ENCODE measurements at places on chromosomes 2 and 18.

GRCh38 chr2:152183401-152184073, 8.0 kb upstream of the STAM2 start:
- no peak for DNase-seq

DNA sequence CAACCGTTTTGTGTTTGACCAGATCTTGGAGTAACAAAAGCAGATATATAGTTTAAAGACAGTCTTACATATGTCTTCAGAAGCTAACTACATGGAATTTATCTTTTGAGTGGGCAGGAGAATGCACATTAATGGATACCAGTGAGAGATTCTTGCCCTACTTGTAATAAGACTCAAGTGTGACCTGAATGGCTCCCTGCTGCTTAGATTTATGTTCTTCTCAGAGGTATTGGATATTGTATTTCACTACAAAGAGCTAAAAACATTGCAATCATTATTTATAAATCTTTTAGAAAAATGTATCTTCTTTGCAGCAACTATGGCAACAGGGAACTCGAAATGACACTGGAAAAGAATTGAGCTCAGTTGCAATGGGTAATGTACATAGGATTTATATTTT, 227.7 kb downstream of the LRRTM4 start:
- no peak for DNase-seq

GRCh38 chr18:9825571-9826073, 60.2 kb upstream of the TXNDC2 start:
- DNase-seq: peak; percentile 81

- DNase-seq: no peak
These were observed 61.2 kb downstream of the MALT1 start for GRCh38 chr18:58732471-58732870.

DNA sequence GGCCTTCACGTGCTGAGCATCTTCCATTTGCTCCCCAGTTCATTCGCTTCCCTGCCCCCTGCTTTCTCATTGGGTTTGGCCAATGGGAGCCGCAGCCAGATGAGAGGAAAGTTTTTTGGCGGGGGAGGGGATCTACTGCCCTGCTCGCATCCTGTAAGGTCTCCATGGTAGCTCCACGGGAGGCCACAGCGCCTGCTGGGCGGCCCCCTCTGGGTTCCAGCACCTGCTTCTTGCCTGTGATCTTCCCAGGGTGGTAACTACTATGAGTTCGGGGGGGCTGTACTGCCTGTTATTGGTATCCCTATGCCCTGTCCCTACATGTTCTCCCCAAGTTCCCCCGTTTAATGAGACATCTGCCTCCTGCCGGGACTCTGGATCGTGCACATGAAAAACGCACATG, 57.2 kb downstream of the INPP5D start:
- no peak for DNase-seq

GRCh38 chr2:181805228-181806038, 86.1 kb upstream of the ITPRID2 start:
- peak; percentile 44 for DNase-seq

GRCh38 chr2:190979906-190980629, 33.9 kb downstream of the STAT1 start:
- DNase-seq: no peak

GRCh38 chr18:3790703-3791102, 340.7 kb downstream of the TGIF1 start:
- no peak for DNase-seq

GRCh38 chr2:187495324-187495723, 47.3 kb upstream of the CALCRL start:
- DNase-seq: no peak

GRCh38 chr2:84865181-84865783, 15.6 kb downstream of the TRABD2A start:
- DNase-seq: no peak

DNA sequence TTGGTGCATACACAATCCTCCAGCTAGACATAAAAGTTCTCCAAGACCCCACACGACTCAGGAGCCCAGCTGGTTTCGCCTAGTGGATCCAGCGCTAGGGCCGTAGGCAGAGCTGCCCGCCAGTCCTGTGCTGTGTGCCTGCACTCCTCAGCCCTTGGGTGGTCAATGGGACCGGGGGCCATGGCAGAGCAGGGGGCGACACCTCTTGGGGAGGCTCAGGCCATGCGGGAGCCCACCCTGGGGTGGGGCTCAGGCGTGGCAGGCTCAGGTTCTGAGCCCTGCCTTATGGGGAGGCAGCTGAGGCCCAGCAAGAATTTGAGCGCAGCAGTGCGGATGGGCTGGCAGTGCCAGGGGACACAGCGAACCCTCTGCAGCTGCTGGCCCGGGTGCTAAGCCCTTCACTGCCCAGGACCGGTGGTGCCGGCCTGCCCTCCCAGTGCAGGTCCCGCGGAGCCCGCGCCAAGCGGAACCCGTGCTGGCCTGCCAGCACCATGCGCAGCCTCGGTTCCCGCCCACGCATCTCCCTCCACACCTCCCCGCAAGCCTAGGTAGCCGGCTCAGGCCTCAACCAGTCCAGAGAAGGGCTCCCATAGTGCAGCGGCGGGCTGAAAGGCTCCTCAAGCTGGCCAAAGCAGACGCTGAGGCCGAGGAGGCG, 1566.6 kb upstream of the SLC39A10 start:
- no peak for DNase-seq

DNA sequence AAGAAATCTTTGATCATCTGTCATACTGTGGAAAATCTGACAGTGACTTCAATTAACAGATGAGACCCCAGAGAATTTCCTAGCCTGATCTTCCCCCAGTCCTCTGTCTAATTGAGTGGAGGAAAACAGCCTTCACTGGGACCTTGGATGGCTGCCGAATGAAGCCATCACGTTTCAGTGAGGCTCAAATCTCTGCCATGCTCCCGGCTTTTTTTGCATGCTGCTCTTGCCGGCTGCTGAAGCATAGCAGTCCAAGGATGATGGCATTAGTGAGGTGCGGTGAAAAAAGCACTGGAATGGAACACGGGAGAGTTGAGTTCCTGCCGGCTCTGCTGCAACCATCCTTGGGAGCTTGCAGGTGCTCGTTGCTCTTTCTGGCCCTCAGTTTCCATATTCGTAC, 430.5 kb downstream of the SLC4A3 start:
- no peak for DNase-seq
